ENCODE measurements at places on chromosomes 5 and 9. TPM values are rescaled to one million over a fixed set of nuclear protein-coding genes. Genes with fewer than 3 reads are reported as not detected.
A peak's percentile ranks its signal among the peaks of the same experiment; 100 is the strongest.

MCCC2 gene
- 17.6 TPM for total RNA-seq

ADGRD2 gene
- total RNA-seq = not detected

DNA sequence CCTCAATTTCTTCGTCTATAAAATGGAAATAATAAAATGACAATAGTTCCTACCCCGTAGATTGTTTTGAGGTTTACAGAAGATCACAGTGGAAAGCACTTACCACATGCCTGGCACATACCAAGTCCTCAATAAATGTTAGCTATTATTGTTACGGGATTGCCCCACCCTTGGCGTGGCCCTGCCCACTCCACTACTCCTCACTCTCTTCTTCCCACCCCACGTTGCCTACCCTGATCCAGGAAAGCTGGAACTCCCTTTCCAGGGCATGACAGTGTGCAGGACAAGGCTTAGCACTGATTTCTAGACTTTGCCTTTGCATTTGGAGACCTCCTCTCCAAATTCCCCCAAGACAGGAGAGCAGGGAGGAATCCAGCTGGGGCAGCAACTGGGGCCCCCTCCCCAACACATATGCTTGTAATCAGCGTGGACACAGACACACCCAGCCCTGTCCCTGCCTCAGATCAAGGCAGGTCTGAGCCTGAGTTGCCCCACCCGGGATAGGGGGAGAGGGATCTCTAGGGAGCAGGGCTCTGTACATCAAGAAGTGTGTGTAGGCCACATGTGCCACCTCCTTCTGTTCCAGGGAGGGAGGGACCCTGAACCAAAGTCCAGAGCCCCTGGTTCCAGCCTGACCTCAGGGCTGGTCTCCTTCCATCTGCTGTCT is 6.7 kb downstream of the SLC4A9 start:
- peaks cover 5% of the 10 kb centered on the region for H3K4me1 ChIP-seq
- no peak overlapping the region for H3K27ac ChIP-seq
- H3K4me3 ChIP-seq = no peak overlapping the region
- peak; percentile 41 for DNase-seq
- H3K36me3 ChIP-seq = no peaks in the 10 kb centered on the region

- peaks cover 71% of the 10 kb centered on the region for H3K27me3 ChIP-seq
- peaks cover 47% of the 10 kb centered on the region for H3K4me1 ChIP-seq
- H3K27ac ChIP-seq = peak overlapping the region; percentile 64
- no peak overlapping the region for H3K4me3 ChIP-seq
- no peak for DNase-seq
Measured at GRCh38 chr9:137299203-137299565, 2.9 kb downstream of the NRARP start.

DNA sequence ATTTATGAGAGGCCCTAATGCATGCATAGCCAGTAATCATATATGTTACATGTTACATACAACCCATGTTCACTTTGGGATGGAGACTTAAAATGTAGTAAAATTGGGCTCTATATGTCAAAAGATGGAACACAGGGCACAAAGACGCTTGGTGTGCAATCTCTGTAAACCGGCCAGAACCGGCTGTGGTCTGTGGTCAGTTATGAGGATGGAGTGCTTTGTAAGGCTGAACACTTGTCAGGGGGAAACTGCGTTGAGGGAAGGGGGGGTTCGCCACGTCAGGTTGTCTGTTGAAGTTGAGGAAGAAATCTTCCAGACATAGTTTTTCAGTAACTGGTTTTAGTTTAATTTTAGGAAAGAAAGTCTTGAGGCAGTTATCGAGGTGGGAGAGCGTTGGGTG is 2.7 kb upstream of the CKMT2 start:
- H3K36me3 ChIP-seq = no peaks in the 10 kb centered on the region
- H3K4me3 ChIP-seq = no peak overlapping the region
- no peaks in the 10 kb centered on the region for H3K27me3 ChIP-seq
- H3K27ac ChIP-seq = no peak overlapping the region
- no peak for DNase-seq
- peaks cover 14% of the 10 kb centered on the region for H3K4me1 ChIP-seq

DNA sequence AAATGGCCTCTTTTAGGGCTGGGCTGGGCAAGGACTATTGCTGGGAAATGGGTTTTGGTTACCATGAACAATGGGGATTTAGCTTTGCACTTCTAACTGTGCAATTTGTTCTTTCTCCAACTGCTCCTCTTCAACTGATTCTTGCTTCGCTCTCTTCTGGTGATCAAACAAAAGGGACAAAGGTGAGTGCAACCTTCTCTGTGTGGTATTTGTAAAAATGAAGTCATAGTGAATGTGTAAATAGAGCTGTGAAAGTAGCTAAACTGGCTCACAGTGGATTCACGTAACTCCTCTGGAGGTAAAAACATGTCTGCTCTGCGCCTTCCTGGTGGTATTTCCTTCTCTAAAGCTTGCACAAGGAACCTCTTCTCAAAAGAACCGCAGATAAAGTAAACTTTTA is 20.9 kb upstream of the SPINK14 start:
- DNase-seq = no peak
- no peak overlapping the region for H3K4me3 ChIP-seq
- H3K27ac ChIP-seq = no peak overlapping the region

DNA sequence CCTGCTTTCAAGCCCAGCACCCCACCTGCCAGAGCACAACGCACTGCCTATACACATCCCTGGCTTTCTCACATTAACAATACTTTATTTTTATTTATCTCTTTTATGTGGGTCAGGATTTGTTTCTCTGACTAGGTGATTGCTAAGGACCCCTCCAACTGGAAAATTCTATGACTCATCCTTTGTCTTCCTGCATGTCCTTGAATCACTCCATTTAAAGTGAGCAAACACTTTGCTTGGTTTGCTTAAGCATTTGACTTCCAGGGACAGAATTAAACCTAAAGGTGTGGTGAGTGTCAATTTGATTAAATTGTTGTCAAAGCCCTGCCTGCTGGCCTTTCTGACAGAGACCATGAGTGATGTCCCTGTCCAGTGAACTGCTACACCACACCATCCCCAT is 536.5 kb upstream of the BRINP1 start:
- no peaks in the 10 kb centered on the region for H3K36me3 ChIP-seq
- no peak overlapping the region for H3K27ac ChIP-seq
- H3K27me3 ChIP-seq = no peaks in the 10 kb centered on the region
- DNase-seq = no peak
- H3K4me3 ChIP-seq = no peak overlapping the region

DNA sequence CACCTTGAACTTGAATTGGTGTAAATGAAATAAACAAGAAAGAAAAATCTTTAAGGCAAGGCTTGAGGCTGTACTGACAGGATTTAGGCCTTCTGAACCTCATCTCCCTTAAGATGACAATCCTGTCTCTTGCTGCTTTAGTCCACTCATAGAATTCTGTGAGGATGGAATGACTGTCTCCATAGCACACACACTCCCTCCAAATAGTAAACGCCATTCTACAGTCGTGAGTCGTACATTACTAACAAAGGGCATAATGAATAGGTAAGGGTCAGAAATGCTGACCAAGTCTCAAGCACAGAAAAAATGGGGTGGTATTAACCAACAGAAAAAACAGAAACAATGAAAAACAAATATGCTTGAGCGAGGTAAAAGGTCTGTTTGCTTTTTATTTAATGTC is 71.8 kb upstream of the SIMC1 start:
- DNase-seq = no peak
- no peak overlapping the region for H3K27ac ChIP-seq
- no peaks in the 10 kb centered on the region for H3K36me3 ChIP-seq
- no peak overlapping the region for H3K4me3 ChIP-seq
- H3K4me1 ChIP-seq = no peaks in the 10 kb centered on the region

DNA sequence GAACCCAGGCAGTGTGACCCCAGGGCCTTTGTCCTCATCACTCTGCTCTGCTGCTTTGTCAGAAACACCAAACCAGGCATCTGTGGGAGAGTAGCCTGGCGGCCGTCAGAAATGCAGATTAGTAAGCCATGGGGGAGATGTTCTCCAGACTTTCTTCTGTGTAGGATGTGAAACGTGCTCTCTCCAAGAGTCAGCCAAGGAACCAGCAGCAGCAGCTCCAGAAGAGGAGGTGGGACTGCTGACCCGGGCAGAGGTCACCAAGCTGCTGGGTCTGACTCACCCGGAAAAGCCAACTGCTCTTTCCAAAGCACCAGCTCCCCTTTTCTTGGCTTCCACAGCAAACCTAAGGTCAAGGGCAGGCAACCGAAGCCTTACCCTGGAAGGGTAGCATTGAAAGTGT is 14.4 kb upstream of the ABLIM3 start:
- no peak overlapping the region for H3K4me3 ChIP-seq
- H3K27me3 ChIP-seq = no peaks in the 10 kb centered on the region
- no peak overlapping the region for H3K27ac ChIP-seq
- no peaks in the 10 kb centered on the region for H3K36me3 ChIP-seq
- no peak for DNase-seq

DMRT3 gene
- total RNA-seq = not detected

DDX46 gene
- 35.0 TPM for total RNA-seq

SPAAR gene
- total RNA-seq = 0.82 TPM

DNA sequence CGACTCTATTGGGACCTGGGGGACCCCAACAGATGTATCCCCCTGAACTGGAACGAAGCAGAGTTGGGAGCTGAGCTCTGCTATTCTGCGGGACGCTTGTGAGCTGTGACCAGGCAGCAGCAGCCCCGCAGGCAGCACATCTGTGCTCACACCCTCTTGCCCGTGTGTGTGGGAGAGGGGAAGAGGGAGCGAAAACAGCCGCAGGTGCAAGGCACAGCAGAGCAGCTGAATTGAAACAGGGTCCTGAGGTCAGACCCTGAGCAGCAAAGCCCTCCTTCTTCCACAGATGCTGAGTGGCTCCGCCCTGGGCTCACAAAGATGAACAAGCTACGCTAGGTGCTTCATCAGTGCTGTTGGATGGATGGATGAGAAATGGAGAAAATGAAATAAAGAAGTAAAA is 198.7 kb downstream of the HSPA4 start:
- no peak overlapping the region for H3K4me3 ChIP-seq
- no peaks in the 10 kb centered on the region for H3K36me3 ChIP-seq
- no peak for DNase-seq
- no peaks in the 10 kb centered on the region for H3K4me1 ChIP-seq

DNA sequence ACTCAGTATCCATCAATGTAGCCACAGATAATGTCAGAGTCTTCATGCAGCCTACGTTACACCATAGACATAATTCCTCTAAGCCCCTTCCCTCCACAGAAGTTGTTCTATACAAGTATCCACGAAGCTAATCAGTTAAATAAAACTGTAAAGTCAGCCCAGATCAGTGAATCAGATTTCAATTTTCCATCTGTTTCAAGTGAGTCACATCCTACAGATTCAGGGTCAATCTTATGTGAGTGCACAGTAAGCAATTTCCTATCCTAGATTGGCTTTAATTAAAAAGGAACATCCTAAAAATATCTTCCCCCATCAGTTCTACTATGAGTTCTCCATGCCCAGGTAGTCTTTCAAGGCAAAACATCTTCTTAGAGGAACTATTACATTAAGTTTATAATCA is 402.5 kb downstream of the EFNA5 start:
- no peak overlapping the region for H3K27ac ChIP-seq
- no peak overlapping the region for H3K4me3 ChIP-seq
- H3K27me3 ChIP-seq = no peaks in the 10 kb centered on the region
- no peaks in the 10 kb centered on the region for H3K4me1 ChIP-seq
- no peak for DNase-seq
- no peaks in the 10 kb centered on the region for H3K36me3 ChIP-seq

ROR2 gene
- total RNA-seq = 51.4 TPM

DNA sequence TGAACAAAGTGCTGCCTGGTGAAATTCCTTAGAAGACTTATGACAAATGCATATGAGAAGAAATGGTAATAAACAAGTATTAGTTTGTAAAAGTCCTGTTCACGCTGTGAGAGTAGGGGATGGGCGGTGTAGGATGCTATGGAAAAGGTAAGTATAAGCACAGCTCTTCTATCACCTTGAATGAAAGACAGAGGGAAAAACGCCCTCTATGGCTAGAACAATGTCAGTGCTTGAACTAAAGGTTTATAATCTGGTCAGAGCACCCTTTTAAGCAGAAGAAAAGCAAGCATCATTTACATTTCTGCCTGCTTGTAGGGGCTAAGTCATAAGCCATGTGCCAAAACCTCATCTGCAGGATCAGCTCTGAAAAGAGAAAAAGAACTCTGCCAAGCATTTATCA is 115.2 kb downstream of the LHFPL2 start:
- no peaks in the 10 kb centered on the region for H3K36me3 ChIP-seq
- H3K4me3 ChIP-seq = no peak overlapping the region
- H3K27ac ChIP-seq = no peak overlapping the region
- peaks cover 49% of the 10 kb centered on the region for H3K4me1 ChIP-seq

- peak overlapping the region; percentile 26 for H3K27ac ChIP-seq
- H3K36me3 ChIP-seq = no peaks in the 10 kb centered on the region
- H3K4me1 ChIP-seq = no peaks in the 10 kb centered on the region
- H3K27me3 ChIP-seq = no peaks in the 10 kb centered on the region
Measured at GRCh38 chr5:78574131-78574673, 74.4 kb downstream of the LHFPL2 start.

GRCh38 chr9:135877791-135878527 is 29.4 kb downstream of the CAMSAP1 start:
- no peaks in the 10 kb centered on the region for H3K36me3 ChIP-seq
- no peak overlapping the region for H3K4me3 ChIP-seq
- no peaks in the 10 kb centered on the region for H3K27me3 ChIP-seq
- no peaks in the 10 kb centered on the region for H3K4me1 ChIP-seq
- no peak overlapping the region for H3K27ac ChIP-seq

DNA sequence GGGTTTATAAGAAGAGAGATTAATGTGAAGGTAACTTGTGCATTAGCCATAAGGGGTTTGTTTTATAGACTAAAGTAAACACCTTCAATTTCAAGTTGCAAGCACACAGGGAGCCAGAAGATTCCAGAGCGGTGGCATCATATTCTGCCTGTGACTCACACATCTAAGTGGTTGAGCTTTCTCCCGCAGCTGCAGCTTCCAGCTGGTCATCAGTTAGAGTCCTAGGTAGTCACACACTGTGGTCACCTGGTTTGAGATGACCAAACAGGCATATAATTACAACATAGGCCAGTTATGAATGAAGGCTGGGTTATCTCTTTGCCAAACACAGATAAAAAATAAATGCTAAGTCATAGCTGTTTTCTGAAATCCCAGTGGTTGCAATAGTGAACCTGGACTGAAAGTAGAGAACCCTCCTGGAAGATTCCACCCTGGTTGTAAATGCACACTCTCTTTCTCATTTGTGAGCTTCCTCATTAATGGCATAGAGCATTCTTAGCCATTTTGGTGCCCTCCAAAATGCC is 171.3 kb downstream of the GDNF start:
- DNase-seq = peak; percentile 89
- no peaks in the 10 kb centered on the region for H3K36me3 ChIP-seq
- H3K4me3 ChIP-seq = no peak overlapping the region

PCDHGA11 gene
- total RNA-seq = 10.8 TPM

SAXO1 gene
- not detected for total RNA-seq

DNA sequence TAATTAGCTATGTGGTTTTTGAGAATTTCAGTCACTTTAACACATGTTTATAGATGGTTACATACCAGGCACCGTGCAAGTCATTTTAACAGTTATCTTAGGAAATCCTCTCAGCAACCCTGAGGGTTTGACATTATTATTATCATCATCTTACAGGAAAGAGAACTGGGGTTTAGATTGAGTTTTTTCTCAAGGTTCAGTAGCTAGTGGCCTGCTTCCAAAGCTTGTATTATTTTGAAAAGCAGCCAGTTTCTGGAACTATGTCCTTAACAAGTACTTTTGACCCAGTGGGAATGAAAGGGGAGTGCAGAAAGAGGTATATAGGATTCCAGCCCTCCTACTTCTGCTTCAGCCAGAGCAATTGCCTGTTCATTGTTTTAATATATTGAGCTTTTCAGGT is 157.5 kb downstream of the COMMD10 start:
- H3K27me3 ChIP-seq = no peaks in the 10 kb centered on the region
- no peak overlapping the region for H3K27ac ChIP-seq
- no peaks in the 10 kb centered on the region for H3K36me3 ChIP-seq
- no peak overlapping the region for H3K4me3 ChIP-seq
- no peak for DNase-seq

OBP2B gene
- total RNA-seq = not detected

ACOT12 gene
- not detected for total RNA-seq

All from sigmoid colon (tissue), 7 donors.